GM23338 (cell line): ENCODE measurements at places on chromosomes 1 and 21.

- DNase-seq, result peak; percentile 57
These were observed 9.9 kb downstream of the PLOD1 start for GRCh38 chr1:11944358-11944931.

GRCh38 chr21:46562964-46563607, 41.8 kb downstream of the S100B start:
- no peak for DNase-seq

GRCh38 chr21:45534636-45535331, 7.5 kb downstream of the SLC19A1 start:
- DNase-seq, result no peak

DNA sequence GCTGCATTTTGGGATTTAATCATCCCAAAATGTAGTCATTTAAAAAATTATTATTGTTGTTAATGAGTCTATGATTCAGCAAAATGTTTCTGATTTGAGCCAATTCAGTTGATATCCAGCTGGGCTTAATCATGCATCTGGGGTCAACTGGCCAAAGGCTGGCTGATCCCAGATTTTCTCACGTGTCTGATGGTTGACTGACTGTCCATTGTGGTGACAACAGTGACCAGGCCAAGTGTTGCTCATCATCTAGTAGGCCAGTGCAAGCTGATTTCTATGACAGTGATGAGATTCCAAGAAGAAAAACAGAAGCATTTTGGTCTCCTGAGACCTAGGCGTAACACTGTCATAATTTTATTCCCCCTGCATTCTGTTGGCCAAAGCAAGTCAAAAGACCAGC, 80.1 kb upstream of the ZC3H11B start:
- no peak for DNase-seq

DNA sequence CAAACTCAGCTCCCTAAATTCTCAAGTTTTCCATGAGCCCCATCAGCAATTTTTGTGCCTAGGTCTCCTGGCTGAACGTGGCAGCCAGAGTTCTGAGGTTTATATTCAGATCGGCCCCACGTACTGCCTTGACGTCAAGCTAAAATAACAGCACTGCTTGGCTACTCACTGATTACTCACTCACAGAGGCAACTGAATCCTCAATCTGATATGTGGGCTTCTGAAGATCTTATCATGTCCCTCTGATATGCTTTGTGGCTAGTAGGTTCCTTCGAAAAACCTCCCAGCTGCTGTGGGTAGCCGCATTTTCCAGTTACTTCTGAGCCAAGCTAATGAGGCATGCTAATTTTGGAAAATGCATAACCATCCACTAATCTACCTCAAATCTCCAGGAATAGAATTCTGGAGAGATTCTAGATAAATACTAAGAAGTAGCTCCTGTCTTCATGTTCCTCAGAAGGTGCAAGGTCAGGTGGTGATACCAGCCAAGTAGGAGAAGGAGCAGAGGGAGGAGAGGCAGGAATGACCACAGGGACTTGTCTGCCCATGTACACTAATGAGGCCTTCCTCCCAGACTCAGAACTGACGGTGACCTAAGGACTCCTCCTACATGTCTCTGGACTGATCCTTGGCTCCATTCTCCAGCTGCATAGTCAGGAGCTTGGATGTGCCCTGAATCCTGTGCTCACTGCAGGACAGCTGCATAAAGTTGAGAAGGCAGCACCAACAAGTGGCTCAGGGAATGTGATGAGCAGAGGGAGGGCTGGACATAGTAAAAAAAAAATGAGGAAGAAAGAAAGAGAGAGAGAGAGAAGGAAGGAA, 263.7 kb downstream of the TNR start:
- DNase-seq, result no peak

- no peak for DNase-seq
These were observed 302.8 kb upstream of the VAMP3 start for GRCh38 chr1:7468248-7468647.

DNA sequence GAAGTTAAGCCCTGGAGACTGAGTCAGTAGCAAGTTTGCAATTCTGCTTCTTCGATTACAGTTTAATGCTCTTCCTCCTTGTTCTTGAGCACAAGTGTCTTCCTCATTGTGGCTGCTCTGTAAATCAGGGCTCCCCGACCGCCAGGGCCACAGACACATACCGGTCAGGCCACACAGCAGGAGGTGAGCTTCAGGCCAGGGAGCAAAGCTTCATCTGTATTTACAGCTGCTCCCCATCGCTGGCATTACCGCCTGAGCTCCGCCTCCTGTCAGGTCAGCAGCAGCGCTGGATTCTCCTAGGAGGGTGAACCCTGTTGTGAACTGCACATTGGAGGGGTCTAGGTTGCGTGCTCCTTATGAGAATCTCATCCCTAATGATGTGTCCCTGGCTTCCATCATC, 1.7 kb upstream of the TRAPPC10 start:
- DNase-seq, result peak; percentile 70

GRCh38 chr21:31766899-31767298, 35.0 kb upstream of the SCAF4 start:
- no peak for DNase-seq

GRCh38 chr1:215539803-215540570, 27.1 kb upstream of the KCTD3 start:
- no peak for DNase-seq

GRCh38 chr1:172467446-172467845, 23.6 kb upstream of the PIGC start:
- DNase-seq, result no peak

- DNase-seq, result peak; percentile 25
These were observed 65.2 kb downstream of the SIK1 start for GRCh38 chr21:43361493-43362296.

- no peak for DNase-seq
These were observed 216.9 kb upstream of the FMN2 start for GRCh38 chr1:239874831-239875230.

DNA sequence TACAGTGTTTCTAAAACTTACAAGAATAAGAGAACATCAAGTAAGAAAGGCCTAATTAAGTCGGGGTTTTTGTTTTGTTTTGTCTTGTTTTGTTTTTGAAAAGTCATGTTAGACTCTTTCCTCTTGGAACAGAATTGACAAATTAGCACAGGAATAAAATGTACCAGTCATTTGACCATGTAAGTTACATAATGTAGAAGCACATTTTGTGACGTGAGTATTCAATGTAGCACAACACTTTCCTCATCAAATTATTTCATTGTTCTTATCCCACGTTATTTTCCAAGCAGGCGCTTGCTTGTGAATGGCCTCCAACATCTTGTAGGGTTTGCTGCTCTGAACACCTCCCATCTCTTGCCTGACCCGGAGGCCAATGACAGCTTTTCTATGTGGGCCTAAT, 34.7 kb upstream of the DNASE2B start:
- DNase-seq, result no peak

DNA sequence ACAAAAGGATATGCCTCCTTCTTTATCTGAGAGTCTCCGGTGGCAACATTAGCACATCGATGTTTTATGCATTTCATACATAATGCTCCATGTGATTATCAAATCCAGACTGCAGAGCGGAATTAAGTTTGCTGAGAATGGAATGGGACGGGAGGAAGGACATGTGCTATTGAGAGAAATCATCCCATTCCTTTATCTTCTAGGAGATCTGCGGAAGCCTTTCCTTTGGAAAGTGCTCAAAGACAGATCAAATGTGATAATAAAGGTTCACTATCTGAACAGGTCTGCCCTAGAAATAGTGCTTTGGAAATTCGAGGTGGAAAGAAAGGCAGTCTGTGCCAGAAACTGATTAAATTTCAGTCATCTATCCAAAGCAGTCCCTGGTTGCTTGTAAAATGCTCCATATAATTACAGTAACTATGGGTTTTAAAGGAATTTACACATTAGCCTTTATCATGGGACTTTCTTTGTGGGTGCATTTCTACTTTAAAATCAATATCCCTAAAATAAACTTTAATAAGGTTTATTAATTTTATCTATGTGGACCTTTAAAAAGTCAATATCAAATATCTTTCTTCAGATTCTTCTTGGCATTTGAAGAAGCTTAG, 473.5 kb upstream of the ADGRL2 start:
- DNase-seq, result no peak

DNA sequence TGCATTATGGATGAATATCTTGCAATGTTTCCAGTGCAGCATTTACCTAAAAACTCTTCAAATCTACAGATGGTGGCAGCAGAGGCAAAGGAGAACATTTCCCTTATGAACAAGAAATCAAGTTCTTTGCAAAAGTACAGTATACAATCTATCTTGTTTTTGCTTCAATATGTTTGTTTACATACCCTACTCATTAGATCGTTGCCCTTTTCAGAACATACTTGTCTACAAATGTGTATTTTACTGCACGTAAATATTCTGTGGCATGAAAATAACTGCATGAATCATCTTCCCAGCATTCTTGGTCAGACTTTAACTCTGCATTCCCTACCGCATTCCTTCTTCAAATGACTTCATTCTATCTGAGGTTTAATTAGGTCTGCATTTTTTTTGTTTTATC, 212.7 kb downstream of the ZP4 start:
- no peak for DNase-seq

- DNase-seq, result no peak
These were observed 292.4 kb downstream of the PLPP3 start for GRCh38 chr1:56286956-56287355.

GRCh38 chr1:182366596-182366995, 25.0 kb downstream of the GLUL start:
- no peak for DNase-seq

DNA sequence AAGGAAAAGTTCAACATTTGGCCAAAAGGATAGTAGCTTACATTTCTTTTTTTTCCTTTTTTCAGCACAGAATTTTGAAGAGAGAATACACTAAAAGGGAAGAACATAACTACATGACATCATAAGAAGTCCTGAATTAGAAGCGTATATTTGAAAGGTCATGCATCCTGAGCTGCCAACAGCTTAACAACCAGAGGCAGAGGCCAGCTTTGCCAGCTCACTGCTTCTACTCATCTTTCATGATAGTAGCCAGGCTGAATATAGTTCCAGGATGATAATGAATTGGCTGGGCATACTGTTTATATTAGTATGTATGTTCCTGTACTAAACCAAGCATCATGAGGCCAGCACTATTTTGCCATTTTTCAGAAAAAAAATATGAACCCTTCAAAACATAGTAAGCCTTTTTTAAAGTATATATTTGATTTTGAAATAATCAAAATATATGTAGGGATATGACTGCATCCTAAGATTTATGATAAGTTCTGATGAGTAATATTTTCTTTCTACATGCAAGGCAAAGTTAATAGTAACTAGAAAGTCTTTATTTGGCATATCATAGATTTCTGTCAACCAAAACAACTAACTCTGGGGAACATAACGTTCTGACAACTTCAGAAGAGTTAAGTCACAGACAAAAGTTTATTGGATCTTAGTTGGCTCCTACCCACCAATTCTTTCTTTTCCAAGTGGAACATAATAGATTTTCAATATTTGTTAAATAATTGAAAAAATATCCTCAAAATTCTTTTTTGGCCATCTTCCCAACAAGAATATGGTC, 123.2 kb downstream of the DPYD start:
- DNase-seq, result no peak

- DNase-seq, result no peak
These were observed 168.9 kb upstream of the C21orf91 start for GRCh38 chr21:17988102-17988437.

DNA sequence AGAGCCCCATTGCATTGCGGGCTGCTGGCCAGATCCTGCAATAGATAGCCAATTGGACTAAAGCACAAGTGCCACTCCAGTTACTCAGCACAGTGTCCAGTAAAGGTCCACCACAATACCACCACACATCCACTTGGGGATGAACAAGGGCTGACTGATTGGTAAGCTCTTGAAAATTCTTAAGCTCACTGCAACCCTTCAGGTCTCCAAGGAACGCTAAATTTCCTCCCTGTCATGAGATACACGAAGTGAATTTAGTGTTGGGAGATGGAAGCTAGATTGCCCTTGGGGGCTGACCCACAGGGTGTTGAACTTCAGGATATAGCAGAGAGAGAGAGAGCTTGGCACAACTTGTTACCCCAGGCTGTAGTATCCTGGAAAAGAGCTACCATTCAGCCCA, 9.8 kb upstream of the AADACL3 start:
- DNase-seq, result no peak

- no peak for DNase-seq
These were observed 1.3 kb downstream of the GPSM2 start for GRCh38 chr1:108878160-108878469.

GRCh38 chr1:56045477-56045876, 533.9 kb downstream of the PLPP3 start:
- DNase-seq, result no peak

GRCh38 chr1:222974496-222974895, 159.7 kb downstream of the DISP1 start:
- no peak for DNase-seq

DNA sequence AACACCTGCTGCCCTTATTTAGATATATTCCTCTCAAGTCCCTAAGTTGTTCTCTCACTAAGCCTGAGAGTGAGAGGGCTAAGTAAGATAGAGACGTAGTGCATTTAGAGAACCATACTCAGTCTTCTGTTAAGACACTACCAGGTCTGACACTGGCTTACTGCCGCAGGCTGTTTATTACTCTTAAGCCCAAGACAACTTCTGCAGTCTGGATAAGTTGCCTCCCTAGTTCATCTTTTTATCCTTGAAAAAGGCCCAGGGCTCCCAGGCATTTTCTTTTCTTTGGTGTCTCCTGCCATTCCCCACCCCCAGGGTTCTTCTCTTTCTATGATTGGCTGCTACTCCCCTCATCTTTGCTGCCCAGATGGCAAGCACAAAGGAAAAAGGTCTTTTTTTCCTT, 38.7 kb downstream of the CACHD1 start:
- no peak for DNase-seq

DNA sequence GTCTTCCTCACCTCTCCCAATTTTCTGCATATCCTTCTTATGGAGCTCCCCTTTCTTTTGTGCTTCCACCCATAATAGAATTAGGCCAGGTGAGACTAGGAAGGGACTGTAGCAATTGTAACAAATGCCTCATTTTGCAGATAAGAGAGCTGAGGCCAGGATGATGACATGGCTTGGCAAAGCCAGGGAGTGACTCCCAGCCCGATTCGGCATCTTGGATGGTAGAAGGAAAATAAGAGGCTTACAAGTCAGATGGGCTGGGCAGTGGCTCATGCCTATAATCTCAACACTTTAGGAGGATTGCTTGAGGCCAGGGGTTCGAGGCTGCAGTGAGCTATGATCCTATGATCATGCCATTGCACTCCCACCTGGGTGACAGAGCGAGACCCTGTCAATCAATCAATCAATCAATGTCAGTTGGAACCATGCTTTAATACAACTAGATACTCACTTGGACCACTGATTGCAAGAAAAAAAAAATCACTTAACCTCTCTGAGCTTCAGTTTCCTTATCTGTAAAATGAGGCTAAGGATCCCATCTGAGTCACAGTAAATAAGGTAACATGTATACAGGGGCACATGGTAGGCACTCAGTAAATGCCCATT, 51.6 kb downstream of the PLEKHA6 start:
- no peak for DNase-seq

DNA sequence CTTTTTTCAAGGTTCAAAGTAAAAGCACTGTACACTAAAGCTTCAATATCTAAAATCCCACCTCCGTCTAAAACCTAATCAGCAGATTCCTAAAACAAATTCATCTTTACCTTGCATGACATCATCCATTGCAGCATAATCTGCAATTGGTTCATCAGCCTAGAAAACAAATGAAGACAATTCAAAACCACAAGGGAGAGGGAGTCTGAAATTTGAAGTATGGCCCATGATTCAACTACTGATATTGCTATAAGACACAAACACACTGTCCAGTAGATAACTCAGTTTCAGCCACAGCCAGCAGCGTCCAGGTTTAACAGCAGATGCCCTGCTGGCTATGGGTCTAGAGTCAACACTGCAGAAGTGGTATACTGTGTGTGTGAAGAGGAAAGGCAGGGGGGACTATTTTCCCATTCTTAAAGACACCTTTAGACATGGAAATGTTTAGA, 17.9 kb upstream of the RAP1GAP start:
- no peak for DNase-seq
